Nucleus accumbens (tissue), 56 donors: ENCODE measurements at places on chromosomes 2 and 18.

- no peak for DNase-seq
Measured at GRCh38 chr2:208250388-208250787, 4.5 kb downstream of the IDH1 start.

GRCh38 chr18:40360558-40360957, 1594.5 kb upstream of the PIK3C3 start:
- DNase-seq = no peak

GRCh38 chr18:23069481-23069880, 65.8 kb upstream of the CABLES1 start:
- no peak for DNase-seq

DNA sequence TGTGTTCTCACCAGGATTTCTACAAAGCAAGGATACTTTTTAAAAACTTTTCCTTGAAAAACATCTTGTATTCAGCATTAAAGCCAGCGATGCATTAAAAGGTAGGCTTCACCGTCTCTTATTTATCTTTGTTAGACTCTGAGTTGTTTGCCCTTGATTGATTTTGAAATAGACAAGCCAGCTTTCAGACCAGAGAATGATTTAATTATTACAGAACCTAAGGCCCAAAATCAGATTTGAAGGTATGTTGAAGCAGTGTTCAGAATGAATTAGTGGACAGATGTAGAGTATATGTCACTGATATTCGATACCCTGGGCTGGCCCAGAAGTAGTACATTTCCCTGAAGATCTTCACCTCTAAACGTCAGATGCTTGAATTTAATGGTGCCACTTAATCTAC, 136.4 kb downstream of the THSD7B start:
- DNase-seq = no peak
